Adrenal gland (tissue), 19 donors: ENCODE measurements at places on chromosomes 16 and 17. TPM values are rescaled to one million over a fixed set of nuclear protein-coding genes. Genes with fewer than 3 reads are reported as not detected.

GRCh38 chr17:4004517-4005295, 40.5 kb upstream of the ATP2A3 start:
- H3K4me3 ChIP-seq: no peak overlapping the region
- H3K36me3 ChIP-seq: no peaks in the 10 kb centered on the region
- peaks cover 3% of the 10 kb centered on the region for H3K27me3 ChIP-seq
- H3K4me1 ChIP-seq: no peaks in the 10 kb centered on the region
- peak; percentile 62 for DNase-seq

DNA sequence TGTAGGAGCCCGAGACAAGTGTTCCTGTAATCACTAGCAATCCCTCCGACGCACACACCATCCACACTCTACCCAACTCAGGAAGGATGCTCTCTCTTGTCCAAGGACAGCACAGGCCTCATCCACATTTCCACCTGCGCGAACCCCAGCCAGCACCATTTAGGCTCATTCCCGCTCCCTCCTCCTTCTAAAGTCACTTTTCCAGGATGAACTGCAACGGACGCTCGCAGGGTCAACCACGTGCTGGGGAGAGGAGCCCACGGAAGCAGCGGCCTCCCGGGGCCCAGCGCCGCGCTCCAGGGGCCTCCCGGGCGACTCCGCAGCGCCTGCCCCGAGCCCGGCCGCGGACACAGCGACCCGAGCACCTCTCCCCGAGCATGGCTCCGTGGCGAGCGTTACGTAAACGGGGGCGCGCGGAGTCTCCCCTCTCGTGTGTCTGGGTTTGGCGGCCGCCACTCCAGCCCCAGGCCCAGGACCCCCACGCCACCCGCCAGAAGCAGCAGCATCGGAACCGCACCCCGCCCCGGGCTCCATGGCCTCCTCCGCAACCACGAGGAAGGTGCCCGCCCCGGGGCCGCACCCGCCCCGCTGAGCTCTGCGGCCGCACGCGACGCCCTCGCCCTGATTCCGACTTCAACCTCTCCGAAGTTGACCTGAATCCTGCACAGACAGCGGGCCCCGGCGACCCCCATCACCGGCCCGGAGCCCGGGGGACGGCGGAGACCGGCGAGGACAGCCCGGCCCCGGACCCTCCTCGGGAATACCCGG, 668 bp downstream of the USP36 start:
- DNase-seq: peak; percentile 71
- no peaks in the 10 kb centered on the region for H3K36me3 ChIP-seq
- peak overlapping the region; percentile 88 for H3K27ac ChIP-seq
- H3K4me3 ChIP-seq: peak overlapping the region; percentile 66

DNA sequence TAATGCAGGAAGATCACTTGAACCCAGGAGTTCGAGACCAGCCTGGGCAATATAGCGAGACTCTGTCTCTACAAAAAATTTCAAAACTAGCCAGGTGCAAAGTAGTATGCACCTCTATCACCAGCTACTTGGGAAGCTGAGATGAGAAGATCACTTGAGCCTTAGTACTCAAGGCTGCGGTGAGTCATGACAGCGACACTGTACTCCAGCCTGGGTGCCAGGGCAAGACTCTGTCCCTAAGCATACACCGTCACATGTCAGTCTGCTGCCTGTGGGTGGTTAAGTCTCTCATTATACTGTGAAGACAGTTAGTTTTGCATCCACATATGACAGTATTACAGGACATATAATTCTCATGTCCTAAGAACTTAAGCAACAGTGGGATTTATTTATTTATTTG, 21.8 kb downstream of the NMRAL1 start:
- no peaks in the 10 kb centered on the region for H3K4me1 ChIP-seq
- H3K36me3 ChIP-seq: peaks cover 79% of the 10 kb centered on the region
- H3K27me3 ChIP-seq: no peaks in the 10 kb centered on the region
- DNase-seq: peak; percentile 49
- no peak overlapping the region for H3K4me3 ChIP-seq
- H3K27ac ChIP-seq: no peak overlapping the region

PTX4 gene
- total RNA-seq: 0.58 TPM

ZNF778 gene
- 7.2 TPM for total RNA-seq

DNA sequence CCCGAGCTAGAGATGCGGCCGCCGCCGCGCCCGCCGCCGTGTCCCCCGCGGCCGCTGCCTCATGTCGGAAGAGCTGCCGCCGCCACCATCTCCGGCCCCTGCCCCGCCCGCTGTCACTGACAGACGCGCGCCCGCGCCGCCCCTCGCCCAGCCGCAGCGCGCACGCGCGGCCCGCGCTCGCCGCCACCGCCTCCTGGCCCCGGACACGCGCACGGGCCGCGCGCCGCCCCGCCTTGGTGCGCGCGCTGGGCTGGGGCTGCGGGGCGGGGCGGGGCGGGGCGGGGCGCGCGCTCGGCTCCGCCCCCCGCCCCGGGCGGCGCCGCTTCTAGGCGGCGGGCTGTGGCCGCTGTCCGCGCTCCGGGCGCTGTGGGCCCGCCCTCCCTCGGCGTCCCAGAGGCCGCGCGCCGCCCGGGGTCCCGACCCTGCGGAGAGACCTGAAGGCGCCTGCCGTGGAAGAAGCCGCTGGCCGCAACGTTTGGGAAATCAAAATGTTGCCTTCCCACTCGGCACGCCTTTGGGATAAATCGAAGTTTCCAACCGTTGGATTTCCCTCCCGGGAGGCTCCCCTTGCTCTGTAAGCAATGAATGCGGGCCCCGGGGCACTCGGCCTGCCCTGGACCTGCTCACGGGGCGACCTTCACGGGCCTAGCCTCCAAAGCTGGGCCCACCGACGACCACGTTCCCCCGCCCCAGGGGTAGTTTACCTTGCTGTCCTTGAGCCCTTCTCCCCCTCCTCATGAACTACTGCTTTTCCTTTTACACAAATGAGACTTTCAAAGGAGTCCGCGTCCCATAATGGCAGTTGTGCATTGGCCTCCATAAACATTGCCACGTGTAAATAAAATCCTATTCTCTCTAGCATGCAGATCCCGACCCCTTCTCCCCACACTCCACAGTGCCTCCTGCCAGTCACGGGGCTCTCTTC, at the start of gene ADCY9:
TSS of gene ADCY9 (minus strand) at position 118 of the 925 bp plus-strand sequence. CDS start 1,000 bp downstream, outside the sequence.
- no peaks in the 10 kb centered on the region for H3K36me3 ChIP-seq
- H3K4me1 ChIP-seq: peaks cover 7% of the 10 kb centered on the region
- peak within 1 kb of the TSS; percentile 83 for H3K4me3 ChIP-seq
- DNase-seq: peak; percentile 60

GLIS2 gene
- total RNA-seq: 32.5 TPM

- H3K27me3 ChIP-seq: no peaks in the 10 kb centered on the region
- no peak overlapping the region for H3K4me3 ChIP-seq
- peaks cover 13% of the 10 kb centered on the region for H3K4me1 ChIP-seq
- DNase-seq: no peak
Observed at GRCh38 chr17:19939993-19940721, 37.5 kb downstream of the AKAP10 start.

DNA sequence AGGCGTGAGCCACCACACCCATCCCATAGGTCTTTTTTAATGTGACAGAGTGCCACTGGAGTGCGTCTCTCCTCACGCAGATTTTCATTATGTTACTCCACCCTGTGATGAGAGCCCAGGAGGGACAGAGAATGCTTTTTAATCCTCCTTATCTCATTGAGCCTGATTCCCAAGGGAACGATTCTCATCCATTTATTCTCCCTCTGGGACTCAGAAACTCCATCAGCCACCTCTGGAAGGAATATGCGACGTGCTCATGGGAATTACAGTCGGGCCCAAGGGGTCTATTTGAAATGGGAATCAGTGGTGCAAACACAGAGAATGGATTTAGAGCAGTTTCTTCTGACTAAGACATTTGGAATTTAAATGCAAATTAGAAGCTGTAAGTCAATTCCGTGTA, 155.9 kb upstream of the HSBP1 start:
- no peaks in the 10 kb centered on the region for H3K4me1 ChIP-seq
- no peak overlapping the region for H3K27ac ChIP-seq
- H3K4me3 ChIP-seq: no peak overlapping the region
- no peak for DNase-seq

- no peaks in the 10 kb centered on the region for H3K36me3 ChIP-seq
- no peak for DNase-seq
- no peaks in the 10 kb centered on the region for H3K27me3 ChIP-seq
- H3K27ac ChIP-seq: no peak overlapping the region
- no peak overlapping the region for H3K4me3 ChIP-seq
- peaks cover 5% of the 10 kb centered on the region for H3K4me1 ChIP-seq
Observed at GRCh38 chr16:11342021-11342855, 3.0 kb upstream of the RMI2 start.

PROCA1 gene
- 0.74 TPM for total RNA-seq

- H3K27me3 ChIP-seq: no peaks in the 10 kb centered on the region
- DNase-seq: no peak
- no peak overlapping the region for H3K27ac ChIP-seq
- no peaks in the 10 kb centered on the region for H3K4me1 ChIP-seq
- H3K36me3 ChIP-seq: no peaks in the 10 kb centered on the region
Observed at GRCh38 chr17:49587366-49588073, 11.8 kb downstream of the NXPH3 start.

DNA sequence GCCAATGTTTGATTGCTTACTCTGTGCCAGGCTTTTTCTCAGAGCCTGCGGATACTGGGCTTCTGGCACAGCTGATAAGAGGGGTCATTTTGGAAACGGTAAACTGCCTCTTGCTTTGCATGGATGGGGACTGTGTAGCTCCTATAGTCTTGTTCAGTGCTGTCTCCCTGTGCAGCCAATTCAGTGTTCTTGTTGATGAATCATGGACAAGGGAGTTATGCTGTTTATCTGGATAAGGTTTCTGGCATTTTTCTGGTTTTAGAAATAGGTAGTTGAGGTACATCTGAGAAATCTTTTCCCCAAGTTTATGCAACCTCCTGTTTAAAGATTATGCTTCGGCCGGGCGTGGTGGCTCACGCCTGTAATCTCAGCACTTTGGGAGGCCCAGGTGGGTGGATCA, 16.7 kb upstream of the TANGO6 start:
- no peak for DNase-seq
- no peaks in the 10 kb centered on the region for H3K36me3 ChIP-seq
- H3K27me3 ChIP-seq: no peaks in the 10 kb centered on the region
- no peak overlapping the region for H3K4me3 ChIP-seq

DNA sequence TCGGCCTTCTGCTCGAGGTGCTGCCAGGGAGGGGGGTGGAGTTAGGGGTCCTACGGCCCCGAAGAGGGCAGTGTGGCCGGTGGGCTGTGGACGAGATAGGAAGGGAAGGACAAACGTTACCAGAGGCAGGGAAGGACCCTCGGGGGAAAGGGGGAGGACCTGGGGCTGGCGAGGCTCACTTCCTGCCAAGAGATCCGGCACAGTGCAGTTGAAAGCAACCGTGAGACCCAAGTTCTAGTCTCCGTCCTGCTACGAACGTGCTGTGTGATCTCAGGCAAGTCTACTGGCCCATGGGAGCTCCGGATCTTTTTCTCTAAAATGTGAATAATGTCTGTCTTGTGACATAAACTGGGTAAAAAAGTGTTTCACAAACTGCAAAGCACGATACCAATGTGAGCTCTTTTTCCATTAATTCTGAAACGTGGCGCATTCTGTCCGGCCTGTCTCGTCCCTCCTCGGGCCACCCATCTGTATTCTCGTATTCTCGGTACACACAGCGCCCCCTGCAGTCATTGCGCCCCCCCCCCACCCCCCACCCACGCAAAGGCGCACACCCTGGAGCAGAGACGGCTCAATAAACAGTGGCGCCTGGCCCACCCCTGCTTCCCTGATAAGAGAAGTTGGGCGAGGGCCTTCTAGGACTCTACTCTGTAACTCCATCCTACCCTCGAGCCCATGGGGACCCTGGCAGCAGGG, 8.8 kb downstream of the CYGB start:
- peaks cover 55% of the 10 kb centered on the region for H3K4me1 ChIP-seq
- no peak for DNase-seq
- H3K4me3 ChIP-seq: no peak overlapping the region
- H3K27me3 ChIP-seq: no peaks in the 10 kb centered on the region
- H3K36me3 ChIP-seq: no peaks in the 10 kb centered on the region

CBX4 gene
- 26.3 TPM for total RNA-seq

GRCh38 chr17:12859520-12859919, 70.2 kb downstream of the ARHGAP44 start:
- H3K36me3 ChIP-seq: no peaks in the 10 kb centered on the region
- H3K27ac ChIP-seq: no peak overlapping the region
- no peaks in the 10 kb centered on the region for H3K4me1 ChIP-seq
- H3K27me3 ChIP-seq: no peaks in the 10 kb centered on the region

GRCh38 chr16:74862743-74863244, 88.2 kb upstream of the FA2H start:
- H3K27me3 ChIP-seq: no peaks in the 10 kb centered on the region
- no peak overlapping the region for H3K27ac ChIP-seq
- no peaks in the 10 kb centered on the region for H3K4me1 ChIP-seq

DNA sequence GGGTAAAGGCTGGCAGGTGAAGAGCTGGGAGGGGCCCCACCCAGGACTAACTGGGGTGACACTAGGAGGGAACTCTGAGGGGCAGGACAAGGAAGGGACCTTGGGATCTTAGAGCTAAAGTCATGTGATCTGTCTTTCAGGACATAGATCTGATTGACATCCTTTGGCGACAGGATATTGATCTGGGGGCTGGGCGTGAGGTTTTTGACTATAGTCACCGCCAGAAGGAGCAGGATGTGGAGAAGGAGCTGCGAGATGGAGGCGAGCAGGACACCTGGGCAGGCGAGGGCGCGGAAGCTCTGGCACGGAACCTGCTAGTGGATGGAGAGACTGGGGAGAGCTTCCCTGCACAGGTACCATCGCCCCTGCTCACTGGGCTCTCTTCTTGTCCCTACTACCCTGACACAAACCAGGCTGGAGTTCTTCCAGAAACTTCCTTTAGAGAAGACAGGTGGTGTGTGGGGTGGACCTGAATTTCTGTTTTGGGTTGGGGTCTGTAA, 8.1 kb downstream of the NFE2L1 start:
- no peaks in the 10 kb centered on the region for H3K27me3 ChIP-seq
- peak; percentile 14 for DNase-seq
- H3K36me3 ChIP-seq: peaks cover 54% of the 10 kb centered on the region
- H3K4me3 ChIP-seq: no peak overlapping the region
- H3K27ac ChIP-seq: peak overlapping the region; percentile 96
- H3K4me1 ChIP-seq: peaks cover 60% of the 10 kb centered on the region

- H3K27ac ChIP-seq: no peak overlapping the region
- peaks cover 5% of the 10 kb centered on the region for H3K27me3 ChIP-seq
- DNase-seq: no peak
- H3K4me1 ChIP-seq: no peaks in the 10 kb centered on the region
- no peak overlapping the region for H3K4me3 ChIP-seq
Observed at GRCh38 chr17:73800893-73801292, 156.6 kb upstream of the SDK2 start.

ANKRD13B gene
- total RNA-seq: 6.2 TPM

DNA sequence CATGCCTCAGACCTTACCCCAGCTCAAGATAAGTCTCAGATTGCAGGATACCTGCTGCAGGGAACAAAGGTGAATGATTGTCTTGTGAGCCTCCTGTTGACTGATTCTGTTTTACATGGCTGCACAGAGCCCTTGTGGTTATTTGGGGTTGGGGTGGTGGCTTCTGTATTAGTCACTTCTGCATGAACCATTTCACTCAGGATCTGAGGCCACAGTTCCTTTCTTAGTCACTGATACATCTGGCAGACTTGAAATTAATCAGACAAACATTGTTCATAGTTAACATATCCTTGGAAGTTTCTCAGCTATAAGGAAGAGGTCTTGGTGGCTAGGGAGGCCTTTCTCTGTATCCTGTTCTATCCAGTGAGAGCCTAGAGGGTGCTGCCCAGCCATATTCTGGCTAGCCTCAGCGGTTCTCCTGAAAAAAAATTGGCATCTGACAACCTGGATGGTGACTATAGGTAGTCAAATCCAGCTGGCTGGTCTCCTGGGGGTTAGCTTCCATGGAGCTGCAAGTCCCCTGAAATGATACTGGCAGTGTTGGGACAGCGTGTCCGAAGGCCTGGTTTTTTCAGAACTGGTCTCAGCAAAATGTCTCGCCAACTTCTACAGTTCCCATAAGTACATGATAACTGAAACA, 8.4 kb upstream of the PLK1 start:
- no peak overlapping the region for H3K4me3 ChIP-seq
- no peak overlapping the region for H3K27ac ChIP-seq
- no peaks in the 10 kb centered on the region for H3K27me3 ChIP-seq
- DNase-seq: no peak
- no peaks in the 10 kb centered on the region for H3K36me3 ChIP-seq
- H3K4me1 ChIP-seq: no peaks in the 10 kb centered on the region
